ENCODE measurements at places on chromosomes 5 and 9. TPM values are rescaled to one million over a fixed set of nuclear protein-coding genes. Genes with fewer than 3 reads are reported as not detected.

GRCh38 chr5:94944160-94944559 lies 325.7 kb downstream of the SLF1 start:
- DNase-seq, result no peak
- no peak overlapping the region for H3K27ac ChIP-seq
- no peak overlapping the region for H3K4me3 ChIP-seq
- H3K4me1 ChIP-seq, result no peaks in the 10 kb centered on the region
- H3K36me3 ChIP-seq, result no peaks in the 10 kb centered on the region

- no peaks in the 10 kb centered on the region for H3K27me3 ChIP-seq
- no peak overlapping the region for H3K4me3 ChIP-seq
- no peak for DNase-seq
- no peaks in the 10 kb centered on the region for H3K4me1 ChIP-seq
- no peak overlapping the region for H3K27ac ChIP-seq
- no peaks in the 10 kb centered on the region for H3K36me3 ChIP-seq
These were observed 424.8 kb upstream of the SMC2 start for GRCh38 chr9:103669296-103669695.

DNA sequence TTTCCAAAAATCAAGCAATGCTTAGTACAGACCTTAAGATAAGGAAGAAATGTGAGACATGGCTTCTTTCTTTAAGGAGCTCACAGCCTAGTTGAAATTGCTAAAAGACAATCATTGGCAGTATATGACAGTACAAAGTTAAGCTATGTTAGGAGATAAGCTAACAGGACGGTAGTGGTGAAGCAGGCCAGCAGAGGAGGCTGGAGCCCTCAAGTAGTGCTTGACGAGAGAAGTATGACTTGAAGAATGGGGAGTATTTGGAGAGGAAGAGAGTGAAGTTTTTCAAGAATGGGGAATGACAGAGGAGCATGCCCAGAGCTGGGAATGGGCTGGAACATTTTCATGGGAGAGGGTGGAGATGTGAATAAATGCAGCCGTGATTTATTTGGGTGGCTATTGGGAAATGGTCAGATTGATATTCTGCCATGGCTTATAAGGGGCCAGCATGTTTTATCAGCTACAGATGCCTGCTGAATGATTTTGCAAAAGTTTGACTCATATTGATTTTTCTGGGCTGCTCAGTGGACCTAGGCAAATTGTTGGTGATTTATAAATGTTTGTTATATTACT lies 43.7 kb downstream of the LURAP1L start:
- no peak overlapping the region for H3K27ac ChIP-seq
- H3K36me3 ChIP-seq, result no peaks in the 10 kb centered on the region
- no peak for DNase-seq
- no peak overlapping the region for H3K4me3 ChIP-seq
- no peaks in the 10 kb centered on the region for H3K27me3 ChIP-seq

DNA sequence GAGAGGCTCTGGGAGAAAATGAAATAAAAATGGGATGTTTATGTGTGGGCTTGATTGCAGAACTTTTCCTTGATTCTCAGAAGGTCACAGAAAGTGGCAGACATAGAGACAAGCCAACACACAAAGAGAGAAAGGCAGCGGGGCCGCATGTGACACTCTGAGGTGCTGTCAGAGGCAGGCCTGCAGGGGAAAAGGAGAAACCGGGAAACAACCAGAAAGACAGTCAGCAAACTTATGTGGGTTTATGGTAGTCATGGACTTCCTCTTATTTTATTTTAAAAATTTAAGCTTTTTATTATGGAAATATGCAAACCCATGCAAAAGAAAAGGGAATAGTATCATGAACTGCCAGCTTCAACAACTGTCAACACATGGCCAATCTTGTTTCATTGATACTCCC lies 16.3 kb upstream of the IGFBPL1 start:
- H3K4me3 ChIP-seq, result no peak overlapping the region
- H3K27me3 ChIP-seq, result peaks cover 26% of the 10 kb centered on the region
- no peak for DNase-seq
- H3K36me3 ChIP-seq, result no peaks in the 10 kb centered on the region
- H3K4me1 ChIP-seq, result no peaks in the 10 kb centered on the region

DNA sequence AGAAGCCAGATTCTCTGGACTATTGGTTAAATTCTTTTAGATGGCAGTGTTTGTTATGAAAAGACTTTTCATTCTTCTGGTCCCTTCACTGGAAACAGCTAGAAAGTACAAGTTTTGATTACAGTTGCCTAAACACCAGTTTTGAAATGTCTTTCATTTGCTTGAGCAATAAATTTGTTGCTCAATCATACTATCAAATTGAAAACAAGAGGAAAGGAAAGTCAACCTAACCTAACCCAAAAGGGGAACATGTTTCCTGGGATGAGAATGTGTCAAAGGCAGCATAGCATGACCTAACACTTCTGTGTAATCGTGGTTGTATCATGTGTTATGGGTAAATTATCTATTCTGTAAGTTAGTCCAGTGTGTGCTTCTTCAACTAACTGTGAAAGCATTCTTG lies 213.2 kb downstream of the TMC1 start:
- H3K36me3 ChIP-seq, result no peaks in the 10 kb centered on the region
- no peaks in the 10 kb centered on the region for H3K4me1 ChIP-seq
- no peak overlapping the region for H3K27ac ChIP-seq
- H3K4me3 ChIP-seq, result no peak overlapping the region

DNA sequence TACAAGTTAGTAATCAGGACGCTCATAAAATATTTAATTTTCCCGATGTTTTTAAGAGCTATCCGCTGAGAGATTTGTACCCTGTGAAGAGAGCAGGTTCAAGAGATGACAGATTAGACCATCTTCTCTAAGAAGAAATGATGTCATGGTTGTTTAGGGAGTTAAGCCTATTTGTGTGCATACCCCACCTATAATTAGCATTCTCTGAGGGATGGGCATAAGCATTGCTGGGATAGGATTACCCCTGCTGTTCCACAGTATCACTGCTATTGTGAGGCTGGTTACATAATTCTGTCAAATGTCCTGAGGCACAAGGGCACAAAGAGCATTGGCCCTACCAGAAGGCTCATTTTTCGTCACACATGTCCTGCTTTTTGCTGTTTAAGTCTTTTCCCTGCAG lies 687.0 kb downstream of the CETN3 start:
- H3K4me1 ChIP-seq, result no peaks in the 10 kb centered on the region
- no peak overlapping the region for H3K4me3 ChIP-seq
- no peaks in the 10 kb centered on the region for H3K27me3 ChIP-seq
- no peak overlapping the region for H3K27ac ChIP-seq
- no peak for DNase-seq

DNA sequence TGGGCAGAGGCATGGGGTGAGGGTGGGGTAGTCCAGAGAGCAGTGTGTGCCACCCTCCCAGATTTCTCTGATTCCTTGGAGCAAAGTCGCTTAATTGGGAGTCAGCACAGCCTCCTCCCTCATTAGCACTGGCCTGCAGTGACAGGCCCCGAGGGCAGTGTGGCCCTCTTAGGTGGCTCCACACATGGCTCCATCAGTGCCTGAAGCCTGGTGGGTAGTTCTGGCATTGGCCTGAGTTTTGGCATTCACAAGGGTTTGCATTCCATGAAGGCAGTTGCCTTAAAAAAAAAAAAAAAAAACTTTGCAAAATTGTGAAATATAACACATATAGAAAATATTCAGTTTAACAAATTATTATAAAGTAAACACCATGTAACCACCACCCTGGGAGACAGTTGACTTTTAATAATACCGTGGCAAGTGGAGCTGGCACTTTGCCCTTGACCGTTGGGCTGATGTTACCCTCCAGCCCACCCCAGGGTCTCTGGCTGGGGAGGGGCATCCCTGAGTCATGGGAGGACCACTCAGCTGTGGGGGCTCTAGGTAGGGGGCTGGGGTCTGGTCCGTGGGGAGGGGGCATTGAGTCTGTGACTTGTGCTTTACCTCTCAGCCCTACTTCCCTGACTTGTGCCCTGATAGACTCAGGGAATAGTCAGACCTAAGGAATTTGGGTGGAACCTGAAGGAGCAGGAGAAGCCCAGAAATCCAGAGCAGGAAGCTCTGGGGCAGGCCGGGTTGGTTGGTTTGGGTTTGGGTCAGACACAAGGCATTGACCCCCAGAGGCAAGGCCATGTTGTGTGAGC lies 51.3 kb upstream of the PITX1 start:
- H3K27ac ChIP-seq, result no peak overlapping the region
- no peaks in the 10 kb centered on the region for H3K36me3 ChIP-seq
- no peaks in the 10 kb centered on the region for H3K4me1 ChIP-seq

DNA sequence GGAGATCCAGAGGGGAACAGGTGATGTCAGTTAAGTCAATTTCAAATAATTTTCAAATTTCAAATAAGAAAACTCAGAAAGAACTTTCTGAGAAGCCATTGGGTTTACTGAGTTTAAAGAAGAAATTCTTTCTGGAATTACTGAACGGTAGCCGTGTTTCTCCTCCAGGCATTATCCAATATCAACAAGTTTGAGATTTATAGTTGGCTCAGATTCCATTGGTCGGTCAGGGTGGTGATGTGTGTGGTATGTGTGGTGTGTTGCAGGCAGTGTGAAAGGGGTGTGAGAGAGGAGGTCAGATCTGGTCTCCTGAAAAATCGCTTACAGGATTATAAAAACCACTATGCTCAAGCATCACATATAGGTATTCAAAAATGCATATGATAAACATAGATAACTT lies 60.1 kb downstream of the PDE4D start:
- no peak overlapping the region for H3K27ac ChIP-seq
- no peaks in the 10 kb centered on the region for H3K4me1 ChIP-seq
- no peaks in the 10 kb centered on the region for H3K36me3 ChIP-seq
- no peaks in the 10 kb centered on the region for H3K27me3 ChIP-seq
- no peak overlapping the region for H3K4me3 ChIP-seq
- DNase-seq, result no peak

DNA sequence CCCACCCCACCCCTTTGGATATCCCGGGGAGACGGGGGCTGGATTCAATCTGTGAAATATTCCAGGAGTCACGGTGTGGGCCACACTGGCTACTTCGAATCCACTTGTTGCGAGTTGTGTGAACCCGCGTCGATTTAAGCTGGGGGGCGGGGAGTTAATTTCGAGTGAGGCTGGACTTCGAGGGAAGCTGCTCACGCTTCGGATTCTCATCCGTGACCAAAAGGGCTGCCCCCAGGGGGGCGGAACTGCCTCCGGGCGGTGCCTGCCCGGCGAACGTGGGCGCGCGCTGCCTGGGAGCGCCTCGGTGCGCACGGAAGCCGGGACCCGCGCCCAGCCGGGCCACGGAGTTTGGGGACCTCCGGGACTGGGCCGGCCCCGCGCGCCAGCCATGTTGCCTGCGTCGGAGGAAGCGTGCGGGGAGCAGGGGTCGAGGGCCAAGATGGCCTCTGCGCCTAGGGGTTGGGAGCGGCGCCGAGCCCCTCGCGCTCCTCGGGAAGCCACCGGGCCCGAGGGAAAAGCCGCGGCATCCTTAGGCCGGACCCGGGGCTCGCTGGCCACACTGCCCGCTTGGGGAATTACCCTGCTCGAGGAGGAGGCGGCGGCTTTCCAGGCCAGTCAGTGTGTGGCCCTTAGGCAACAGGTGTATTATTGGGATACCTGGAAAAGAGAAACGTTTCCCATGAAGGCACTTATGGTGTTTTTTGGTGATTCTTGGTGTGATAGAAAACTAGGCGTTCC lies 975 bp downstream of the OCLN start:
- peak overlapping the region; percentile 26 for H3K4me3 ChIP-seq
- peaks cover 18% of the 10 kb centered on the region for H3K4me1 ChIP-seq
- DNase-seq, result no peak
- peaks cover 34% of the 10 kb centered on the region for H3K27me3 ChIP-seq
- no peaks in the 10 kb centered on the region for H3K36me3 ChIP-seq

DNA sequence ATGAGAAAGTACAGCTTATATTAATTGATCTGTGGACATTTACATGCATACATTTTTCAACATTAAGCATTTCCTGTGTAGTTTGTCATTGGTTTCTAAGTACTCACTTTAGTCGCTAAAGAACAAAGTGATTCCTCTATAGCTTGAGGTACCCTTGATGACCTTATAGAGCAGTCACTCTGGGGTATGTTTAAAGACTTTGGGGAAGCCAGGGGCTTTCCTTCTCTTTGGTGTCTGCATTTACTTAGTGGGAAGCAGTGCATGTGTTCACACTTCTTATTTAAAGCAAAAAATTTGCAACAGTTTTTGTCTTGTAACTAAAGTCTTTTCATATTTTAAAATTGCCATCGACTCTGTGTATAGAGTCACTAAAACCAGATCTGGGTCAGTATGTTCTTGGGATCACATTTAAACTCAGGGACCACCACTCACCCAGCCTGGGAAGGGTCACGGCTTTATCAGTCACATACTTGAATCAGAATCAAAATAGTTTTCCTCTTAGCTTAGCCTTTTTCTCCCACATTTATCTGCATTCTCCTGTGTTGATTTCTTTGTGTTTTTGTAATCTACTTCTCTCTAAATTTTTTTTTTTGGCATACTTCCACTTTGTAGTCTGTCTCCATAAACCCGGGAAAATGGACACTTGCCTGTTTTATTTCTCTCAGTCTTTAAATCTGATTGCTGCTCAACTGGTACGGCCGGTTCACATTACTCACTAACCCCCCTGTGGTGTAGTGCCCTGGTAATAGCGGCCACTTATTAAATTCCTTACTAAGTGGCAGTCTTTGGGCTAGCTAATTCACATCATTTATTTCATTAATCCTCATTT lies 143.9 kb upstream of the FBN2 start:
- H3K4me3 ChIP-seq, result no peak overlapping the region
- no peaks in the 10 kb centered on the region for H3K36me3 ChIP-seq
- DNase-seq, result no peak

DNA sequence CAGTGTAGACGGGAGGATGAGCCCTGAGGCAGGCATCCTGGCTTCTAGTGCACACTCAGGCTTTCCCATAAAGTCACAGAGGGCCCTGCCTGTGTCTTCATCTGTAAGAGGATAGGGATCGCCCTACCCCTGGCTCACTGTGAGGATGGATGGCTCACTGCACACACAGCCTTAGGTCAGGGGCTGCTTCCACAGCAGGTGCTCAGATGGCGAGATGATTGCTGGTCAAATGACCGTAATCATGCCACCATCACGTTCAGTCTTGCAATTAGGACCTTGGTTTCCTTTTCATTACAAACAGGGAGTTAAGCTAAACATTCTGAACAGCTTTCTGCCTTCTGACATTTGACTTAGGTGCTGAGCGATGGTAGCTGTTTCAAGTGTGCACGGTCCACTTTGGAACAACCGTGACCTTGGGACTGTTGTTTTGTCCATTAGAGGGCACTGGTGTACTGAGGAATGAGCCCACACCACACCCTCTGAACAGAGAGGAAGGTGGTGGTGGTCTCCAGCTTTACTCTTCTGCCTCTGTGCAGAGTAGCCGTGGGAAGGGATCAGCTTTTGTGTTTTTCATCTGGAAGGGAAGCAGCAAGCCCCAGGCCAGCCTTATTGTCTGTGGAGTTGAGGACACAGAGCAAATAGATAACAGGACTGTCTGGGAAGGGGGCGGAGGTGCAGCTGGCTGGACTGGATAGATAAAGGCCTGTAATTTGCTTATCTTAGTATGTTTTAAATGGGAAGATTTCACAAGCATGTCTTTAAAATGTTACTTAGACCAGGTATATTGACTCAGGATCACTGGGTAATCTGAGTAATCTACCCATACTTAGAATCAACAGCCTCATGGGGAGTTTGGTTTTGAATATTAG lies 183.1 kb downstream of the TRIO start:
- H3K27ac ChIP-seq, result no peak overlapping the region
- no peak for DNase-seq
- H3K36me3 ChIP-seq, result no peaks in the 10 kb centered on the region

The GABRA6 gene
- total RNA-seq, result not detected

The CCDC180 gene
- 9.6 TPM for total RNA-seq

Measured in T-cell (primary cell).